ENCODE measurements at places on chromosomes 12 and 14.

GRCh38 chr12:112568641-112569040 lies 149.9 kb downstream of the PTPN11 start:
- DNase-seq = no peak

GRCh38 chr12:126741536-126742240 lies 1525.3 kb upstream of the TMEM132C start:
- DNase-seq = no peak

DNA sequence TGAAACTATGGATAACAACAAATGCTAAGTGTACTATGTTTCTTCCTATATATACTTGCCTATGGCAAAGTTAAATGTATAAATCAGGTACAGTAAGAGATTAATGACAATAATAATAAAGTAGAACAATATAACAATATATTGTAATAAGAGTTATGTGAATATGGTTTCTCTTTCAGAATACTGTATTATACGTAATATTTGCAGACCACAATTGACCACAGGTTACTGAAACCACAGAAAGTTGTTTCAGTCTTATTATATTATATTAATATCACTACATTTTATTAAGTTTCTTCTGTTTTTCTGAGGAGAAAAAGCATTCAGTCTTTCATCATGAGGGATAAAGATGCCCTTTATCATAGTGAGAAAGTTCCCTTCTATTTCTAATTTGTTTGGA lies 131.2 kb downstream of the EML1 start:
- DNase-seq = no peak

GRCh38 chr14:36524874-36525745 lies 5.1 kb upstream of the NKX2-1 start:
- DNase-seq = no peak

DNA sequence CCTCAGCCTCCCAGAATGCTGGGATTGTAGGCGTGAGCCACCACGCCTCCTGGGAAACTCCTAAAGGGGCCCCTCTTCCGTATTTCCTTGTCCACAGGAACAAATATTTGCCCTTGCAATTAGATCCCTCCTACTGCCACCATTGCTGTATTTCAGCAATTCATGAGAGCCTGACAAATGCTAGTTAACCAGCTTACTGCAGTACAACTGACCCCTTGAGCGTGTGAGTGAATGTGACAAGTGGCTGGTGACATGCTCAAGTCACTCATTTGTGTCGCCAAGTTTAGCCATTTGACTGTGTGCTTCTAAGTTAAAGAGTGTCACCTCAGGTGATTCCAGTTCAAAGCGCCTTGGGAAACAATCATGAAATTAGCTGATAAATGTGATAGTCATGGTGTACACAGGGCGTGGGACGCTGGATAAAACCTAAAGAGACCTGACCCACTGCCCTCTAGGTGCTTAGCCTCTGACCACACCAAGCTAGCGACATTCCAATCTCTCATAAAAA lies 56.1 kb upstream of the MAP1LC3B2 start:
- DNase-seq = no peak

DNA sequence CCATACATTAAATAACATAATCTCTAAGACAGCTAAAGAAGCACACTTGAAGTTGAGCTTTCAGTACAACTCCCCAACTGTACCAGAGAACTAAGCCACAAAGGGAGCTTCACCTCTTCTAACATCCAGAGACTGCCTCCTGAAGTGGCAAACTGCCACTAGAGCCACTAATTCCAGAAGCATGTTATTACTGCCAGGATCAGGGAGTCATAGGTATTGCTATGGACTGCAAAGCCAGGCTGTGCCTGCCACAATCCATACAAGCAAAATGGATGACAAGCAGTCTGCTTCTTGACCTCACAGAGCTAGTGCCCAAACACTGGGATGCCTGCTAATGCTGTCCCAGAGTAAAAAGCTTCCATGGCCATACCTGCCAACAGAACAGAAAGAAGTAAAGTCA lies 160.1 kb downstream of the STXBP6 start:
- no peak for DNase-seq

DNA sequence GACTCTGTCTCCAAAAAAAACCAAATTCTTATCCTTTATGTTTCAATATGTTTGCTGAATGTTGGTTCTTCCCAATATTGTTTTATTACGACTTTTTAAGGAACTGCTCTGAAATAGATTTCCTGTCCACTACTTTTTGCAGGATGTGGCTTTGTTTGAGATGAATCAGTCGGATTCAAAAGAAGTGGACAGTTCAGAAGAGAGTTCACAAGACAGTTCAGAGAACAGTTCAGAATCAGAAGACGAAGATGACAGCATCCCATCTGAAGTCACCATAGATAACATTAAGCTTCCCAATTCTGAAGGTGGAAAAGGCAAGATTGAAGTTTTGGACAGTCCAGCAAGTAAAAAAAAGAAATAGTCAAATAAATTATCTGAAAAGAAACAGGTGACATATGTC lies 8.2 kb downstream of the NOPCHAP1 start:
- DNase-seq = no peak

GRCh38 chr14:24325041-24325530 lies 9.8 kb downstream of the ADCY4 start:
- DNase-seq = no peak

GRCh38 chr12:132771126-132771838 lies 9.7 kb upstream of the ANKLE2 start:
- DNase-seq = no peak

DNA sequence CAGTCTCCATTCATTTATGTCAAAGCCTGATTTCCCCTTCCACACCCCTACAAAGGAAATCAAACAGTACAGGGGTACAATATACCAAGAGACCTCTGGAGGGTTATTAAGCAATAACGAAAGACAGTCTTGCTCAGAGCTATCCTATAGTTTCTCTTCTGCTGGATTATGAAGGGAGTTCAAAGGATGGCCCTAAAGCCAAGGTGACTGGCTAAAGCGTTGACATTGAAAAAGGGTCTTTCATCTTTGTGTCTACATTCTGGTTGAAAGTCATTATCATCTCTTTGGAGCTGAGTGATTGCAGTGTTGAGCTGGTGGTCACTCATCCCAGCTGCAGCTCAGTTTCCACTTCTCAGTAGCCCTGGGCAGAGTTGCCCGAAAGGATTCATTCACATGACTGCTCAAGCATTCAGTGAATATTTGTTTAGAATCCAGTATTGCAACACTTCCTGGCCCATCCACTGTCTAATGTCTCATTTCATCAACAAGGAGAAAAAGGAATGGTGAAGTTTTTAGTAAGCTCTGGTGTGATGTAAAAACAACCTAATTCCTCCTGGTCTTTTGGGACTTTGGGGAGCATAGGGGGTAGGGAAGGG lies 19.2 kb upstream of the TBX5 start:
- no peak for DNase-seq

GRCh38 chr14:69464379-69464778 lies 20.1 kb upstream of the PLEKHD1 start:
- peak; percentile 1 for DNase-seq

GRCh38 chr14:102103062-102103695 lies 16.3 kb upstream of the HSP90AA1 start:
- DNase-seq = no peak

DNA sequence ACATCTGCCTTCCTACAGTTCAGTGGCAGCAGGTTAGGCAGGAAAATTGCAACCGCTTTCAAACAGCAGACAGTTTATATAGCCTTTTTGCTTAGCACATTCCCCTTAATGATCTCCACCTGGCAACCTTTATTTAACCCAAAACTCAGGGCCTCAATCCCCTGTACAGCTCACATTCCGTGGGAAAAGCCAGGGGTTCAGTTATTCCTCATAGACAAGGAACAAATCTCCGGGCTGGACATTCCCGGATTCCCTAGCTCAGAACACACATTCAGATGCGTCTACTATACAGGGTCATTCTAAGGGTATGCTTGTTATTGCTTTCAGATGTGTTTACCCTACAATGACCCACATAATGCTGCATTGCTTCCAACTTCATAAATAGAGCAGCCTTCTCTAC lies 73.8 kb upstream of the DCN start:
- DNase-seq = no peak

GRCh38 chr12:114414866-114415524 lies 9.1 kb upstream of the TBX5 start:
- no peak for DNase-seq

- peak; percentile 34 for DNase-seq
These were observed 759 bp downstream of the NFYB start for GRCh38 chr12:104137001-104137901.

DNA sequence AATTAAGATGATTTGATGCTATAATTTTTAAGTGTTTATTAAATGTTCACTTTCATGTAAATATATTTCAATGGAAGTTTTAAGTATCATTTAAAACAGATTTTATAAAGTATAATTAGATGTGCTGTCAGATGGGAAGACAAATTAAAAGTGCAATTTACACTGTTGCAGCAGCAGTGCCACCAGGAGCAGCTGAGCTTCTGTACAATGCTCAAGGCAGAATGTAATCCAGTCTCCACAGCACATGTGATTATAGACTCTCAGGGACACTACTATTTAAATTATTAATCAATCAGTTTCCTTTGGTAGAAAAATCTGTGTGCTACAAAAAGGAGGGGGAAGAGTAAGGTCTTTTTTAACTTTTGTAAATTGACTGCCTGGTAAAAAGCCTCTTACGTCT lies 285.7 kb upstream of the USP15 start:
- DNase-seq = no peak

- DNase-seq = no peak
These were observed 51.8 kb downstream of the PPP2R5C start for GRCh38 chr14:101813171-101813759.

DNA sequence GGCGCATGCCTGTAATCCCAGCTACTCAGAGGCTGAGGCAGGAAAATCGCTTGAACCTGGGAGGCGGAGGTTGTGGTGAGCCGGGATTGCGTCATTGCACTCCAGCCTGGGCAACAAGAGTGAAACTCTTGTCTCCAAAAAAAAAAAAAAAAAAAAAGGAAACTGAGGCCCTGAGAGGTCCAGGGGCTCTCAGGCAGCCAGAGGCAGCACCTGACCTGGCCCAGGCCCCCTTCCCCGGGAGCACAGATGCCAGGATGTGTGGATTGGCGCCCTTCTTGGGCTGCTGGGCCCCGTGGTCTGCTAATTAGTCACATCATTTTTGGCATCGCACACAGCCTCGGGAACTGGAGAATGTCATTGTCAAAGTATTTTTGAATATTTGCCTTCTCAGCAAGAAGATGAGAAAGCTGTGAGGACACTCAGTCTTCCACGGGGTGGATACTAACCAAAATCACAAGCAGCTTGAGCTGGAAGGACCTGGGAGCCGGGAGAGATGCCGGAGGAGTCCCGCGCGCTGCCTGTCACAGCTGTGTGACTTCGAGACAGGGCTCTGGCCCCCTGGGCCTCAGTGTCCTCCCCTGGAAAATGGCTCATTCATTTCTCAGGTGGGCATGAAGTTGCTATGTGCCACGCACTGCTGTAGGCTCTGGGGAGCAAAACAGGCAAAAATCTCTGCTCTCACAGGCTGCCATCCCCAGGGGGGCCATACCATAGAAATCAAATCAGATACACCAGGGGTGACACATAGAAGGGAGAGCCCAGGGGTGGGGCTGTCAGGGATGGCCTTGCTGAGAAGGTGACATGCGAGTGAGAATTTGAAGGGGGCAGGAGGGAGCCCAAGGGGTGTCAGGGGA lies 12.5 kb upstream of the RCOR1 start:
- DNase-seq = peak; percentile 43

- no peak for DNase-seq
These were observed 52.5 kb downstream of the SSPN start for GRCh38 chr12:26247873-26248272.

DNA sequence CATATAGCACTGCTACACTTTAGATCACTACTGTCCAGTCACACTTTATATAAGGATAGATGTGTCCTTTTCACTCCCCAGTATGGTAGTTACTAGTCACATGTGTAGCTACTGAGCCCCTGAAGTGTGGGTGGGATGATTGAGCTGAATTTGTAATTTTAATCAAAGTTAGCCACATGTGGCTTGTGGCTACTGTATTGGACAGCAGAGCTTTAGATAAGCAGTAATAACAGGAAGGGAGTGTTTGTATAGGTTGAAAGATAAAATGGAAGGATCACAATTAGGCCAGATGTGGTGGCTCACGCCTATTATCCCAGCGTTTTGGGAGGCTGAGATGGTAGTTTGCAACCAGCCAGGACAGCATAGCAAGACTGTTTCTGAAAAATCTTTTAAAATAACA lies 23.5 kb downstream of the NAA30 start:
- DNase-seq = no peak

DNA sequence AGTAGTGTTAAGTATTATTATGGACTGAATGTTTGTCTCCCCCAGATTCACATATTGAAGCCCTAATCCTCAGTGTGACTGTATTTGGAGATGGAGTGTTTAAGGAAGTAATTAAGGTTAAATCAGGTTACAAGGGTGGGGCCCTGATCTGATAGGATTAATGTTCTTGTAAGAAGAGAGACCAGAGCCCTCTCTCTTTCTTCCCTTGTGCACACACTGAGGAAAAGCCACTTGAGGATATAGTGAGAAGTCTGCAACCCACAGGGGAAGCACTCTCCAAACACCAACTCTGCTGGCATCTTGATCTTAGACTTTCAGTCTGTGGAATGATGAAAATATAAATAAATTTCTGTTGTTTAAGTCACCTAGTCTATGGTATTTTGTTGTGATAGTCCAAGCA lies 2.2 kb upstream of the KLRG1 start:
- DNase-seq = no peak

DNA sequence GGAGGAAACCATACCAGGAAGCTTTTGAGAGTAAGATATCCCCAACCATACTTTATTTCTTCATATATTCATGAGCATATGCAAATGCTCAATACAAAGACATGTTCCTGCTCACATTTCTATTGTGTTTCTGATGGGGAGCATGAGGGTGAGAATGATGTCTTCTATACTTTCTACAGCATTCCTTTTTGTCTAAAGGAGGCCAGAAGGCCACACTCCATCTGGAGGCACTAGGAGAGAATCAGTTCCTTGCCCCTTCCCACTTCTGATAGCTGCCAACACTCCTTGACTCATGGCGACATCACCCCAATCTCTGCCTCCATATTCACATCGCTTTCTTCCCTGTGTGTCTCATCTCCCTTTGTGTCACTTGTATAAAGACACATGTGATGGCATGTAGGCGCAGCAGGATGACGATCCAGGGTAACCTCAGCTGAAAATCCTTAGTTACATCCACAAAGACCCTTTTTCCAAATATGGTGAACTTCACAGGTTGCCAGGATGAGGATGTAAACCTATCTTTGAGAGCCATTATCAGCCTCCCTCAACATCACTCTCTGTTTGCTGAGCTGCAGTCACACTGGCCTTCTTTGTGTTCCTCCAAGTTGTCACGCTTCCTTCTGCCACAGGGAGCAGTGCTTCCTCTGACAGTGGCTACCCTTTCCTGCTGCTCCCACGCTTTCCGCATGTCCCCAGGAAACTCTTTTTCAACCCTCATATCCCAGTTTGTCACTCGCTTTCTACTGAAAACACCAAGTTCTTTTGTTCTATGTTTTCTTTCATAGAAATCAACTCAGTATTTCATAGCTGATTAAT lies 96.9 kb downstream of the STXBP6 start:
- DNase-seq = no peak

DNA sequence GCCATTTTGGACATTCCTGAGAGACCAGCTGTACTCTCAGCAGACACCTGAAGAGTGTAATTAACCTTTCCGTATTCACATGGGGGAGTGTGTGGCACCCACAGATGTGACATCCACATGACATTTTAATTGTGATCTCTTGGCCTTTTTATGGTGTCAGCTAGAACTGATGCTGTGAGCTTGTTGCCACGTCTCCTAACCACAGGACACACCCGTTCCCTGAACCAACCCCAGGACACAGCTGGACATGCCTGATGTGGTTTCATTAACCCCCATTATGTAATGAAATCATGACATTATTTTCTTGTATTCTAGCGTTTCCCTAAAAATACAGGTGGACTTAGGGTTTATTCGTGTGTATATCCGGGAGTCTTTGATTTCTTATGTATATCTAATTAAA lies 1036.1 kb downstream of the TMEM121 start:
- DNase-seq = no peak

GRCh38 chr12:41621291-41621690 lies 433.2 kb downstream of the PDZRN4 start:
- no peak for DNase-seq
